ENCODE measurements at places on chromosomes 12 and 14.

GRCh38 chr12:9049520-9050133 lies 60.3 kb downstream of the KLRG1 start:
- DNase-seq, result peak; percentile 69

DNA sequence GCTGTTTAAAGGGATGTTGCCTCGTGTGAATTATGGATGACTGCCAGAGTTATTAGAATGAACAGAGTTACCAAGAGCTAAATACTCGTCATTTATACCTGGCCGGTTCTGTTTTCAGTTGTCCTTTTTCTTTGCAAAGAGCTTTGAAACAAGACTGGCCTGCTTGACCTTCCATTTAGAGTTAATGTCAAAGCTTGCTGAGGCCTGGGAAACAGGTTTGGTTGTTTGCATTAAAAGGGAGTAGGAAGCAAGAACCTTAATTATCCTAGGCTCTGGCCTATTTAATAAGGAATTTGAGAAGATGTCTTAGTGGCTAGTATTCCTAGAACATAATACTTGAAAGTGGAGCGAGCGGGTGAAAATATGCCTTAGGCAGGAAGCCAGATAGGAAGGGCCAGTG lies 233.3 kb downstream of the CACNA1C start:
- DNase-seq, result no peak

- no peak for DNase-seq
Measured at GRCh38 chr12:29961231-29961630, 177.5 kb upstream of the TMTC1 start.

- no peak for DNase-seq
Measured at GRCh38 chr14:44339862-44340261, 167.2 kb downstream of the FSCB start.

DNA sequence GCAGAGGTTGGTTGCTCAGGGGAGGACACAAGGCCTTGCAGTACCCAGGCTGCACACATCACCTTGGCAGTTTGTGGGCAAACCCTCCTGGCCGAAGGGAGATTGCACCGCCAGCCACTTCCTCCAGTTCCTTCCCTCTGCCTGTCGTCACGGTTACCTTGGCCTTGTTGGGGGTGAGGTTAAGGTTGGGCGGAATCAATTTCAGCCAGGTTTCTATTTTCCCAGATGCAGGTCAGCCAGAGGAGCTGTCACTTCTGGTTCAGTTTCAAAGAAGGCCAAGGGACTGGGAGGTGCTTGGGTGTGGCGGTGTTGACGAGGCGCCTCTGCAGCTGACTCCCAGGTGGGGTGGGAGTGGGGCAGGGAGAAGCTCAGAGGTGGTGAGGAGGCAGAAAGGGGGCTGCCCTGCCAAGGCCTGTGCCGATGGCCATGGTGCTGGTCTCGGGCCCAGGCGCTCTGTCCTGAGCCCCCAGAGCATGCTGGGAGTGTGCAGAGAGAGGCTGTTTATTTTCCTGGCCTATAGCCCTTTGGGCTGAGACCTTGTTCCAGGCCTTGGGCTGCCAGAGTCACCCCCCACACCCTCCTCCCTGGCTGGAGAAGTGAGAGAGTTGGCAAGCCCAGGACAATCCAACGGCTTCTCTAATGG lies 31.4 kb downstream of the JDP2 start:
- DNase-seq, result no peak

- no peak for DNase-seq
Measured at GRCh38 chr12:61808856-61809255, 451.3 kb upstream of the USP15 start.

GRCh38 chr12:64670919-64671639 lies 60.8 kb downstream of the RASSF3 start:
- DNase-seq, result no peak

- DNase-seq, result no peak
Measured at GRCh38 chr12:52197371-52198231, 5.8 kb upstream of the KRT80 start.

- DNase-seq, result peak; percentile 57
Measured at GRCh38 chr14:98175436-98175835, 1096.6 kb downstream of the BCL11B start.

Data from activated CD4-positive, alpha-beta T cell treated with anti-CD3 and anti-CD28 coated beads, Interleukin-2, amount 10 ng/mL, durations not matched to agents 7 days and 5 days (primary cell).